ENCODE measurements at places on chromosomes 3 and 15.

- DNase-seq, result no peak
Observed at GRCh38 chr15:95503107-95503506, 827.4 kb upstream of the NR2F2 start.

DNA sequence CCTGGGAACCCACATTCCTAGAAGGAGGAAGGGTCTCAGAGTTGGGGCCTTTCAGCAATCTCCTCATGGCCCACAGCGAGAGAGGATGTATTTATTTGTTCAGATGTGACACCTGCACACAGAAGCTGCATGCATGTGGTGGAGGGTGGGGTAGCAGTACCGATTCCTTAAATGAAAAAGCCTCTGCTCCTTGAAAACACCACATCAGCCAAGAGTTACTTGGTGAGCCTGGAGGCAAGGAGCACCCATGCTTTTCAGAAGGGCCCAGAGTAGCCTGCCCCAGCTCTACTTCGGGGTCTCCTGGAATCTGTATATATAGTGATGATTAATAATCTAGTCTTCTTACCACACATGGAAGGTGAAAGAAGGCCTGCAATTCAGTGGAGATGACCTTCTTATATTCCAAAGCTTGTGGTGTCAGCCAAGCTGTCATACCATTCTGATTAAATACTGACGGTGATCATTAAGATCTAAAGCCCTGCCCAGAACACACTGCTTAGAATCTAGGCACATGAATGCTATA is 33.5 kb downstream of the SEMA6D start:
- DNase-seq, result no peak

GRCh38 chr15:64013179-64014062 is 32.9 kb downstream of the DAPK2 start:
- DNase-seq, result no peak

GRCh38 chr3:14554715-14555114 is 14.6 kb upstream of the GRIP2 start:
- no peak for DNase-seq

GRCh38 chr3:130901463-130902204 is 7.8 kb downstream of the ATP2C1 start:
- DNase-seq, result no peak

DNA sequence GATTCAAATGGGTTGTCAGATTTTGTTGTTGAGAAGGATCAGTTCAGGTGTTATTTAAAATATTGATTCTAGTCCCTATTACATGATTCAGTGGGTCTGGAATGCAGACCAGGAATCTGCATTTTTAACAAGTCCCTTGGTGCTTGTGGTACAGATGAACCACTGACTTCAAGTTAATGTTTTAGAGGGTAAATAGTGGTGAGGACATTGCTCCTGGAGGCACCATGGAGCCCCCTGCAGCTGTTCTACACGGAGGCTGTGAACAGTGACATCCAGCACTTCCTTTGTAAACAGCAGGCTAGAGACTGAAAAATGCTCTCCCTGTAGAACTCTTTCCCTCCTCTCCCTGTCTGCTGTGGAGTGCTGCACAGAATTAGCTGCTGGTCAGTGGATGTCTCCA is 4.8 kb upstream of the FSIP1 start:
- DNase-seq, result no peak

DNA sequence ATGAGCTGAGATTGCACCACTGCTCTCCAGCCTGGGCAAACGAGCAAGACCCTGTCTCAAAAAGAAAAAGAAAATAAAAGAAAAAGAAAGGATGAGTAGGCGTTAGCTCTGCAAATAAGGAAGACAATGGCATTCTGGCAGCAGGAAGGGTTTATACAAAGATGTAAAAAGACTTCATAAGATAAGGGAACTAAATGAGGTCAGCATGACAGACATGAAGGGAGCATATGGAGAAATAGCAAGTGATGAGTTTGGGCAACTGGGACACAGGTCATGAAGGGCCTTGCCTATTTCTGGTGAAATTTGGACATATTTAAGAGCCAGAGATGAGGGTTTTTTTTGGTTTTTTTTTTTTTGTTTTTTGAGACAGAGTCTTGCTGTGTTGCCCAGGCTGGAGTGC is 24.5 kb downstream of the TMEM266 start:
- no peak for DNase-seq

DNA sequence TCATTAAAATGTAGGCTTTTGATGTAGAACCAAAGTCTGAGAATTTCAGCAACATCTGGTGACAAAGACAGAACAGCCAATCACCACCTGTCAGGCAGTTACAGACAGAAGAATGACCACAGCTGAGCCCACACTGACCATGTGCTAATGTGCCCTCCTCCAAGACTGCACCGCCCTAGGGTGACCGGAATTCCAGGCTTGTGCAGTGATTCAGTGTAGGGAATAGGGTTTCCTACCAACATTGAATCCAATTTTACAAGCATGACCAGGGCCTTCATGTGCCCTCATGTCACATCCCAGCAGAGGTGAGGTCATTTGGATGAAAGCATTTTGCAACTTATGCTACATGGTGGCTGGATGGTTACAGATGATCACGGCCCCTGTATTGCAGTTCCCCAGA is 412.5 kb downstream of the SOX2 start:
- no peak for DNase-seq

GRCh38 chr3:12579456-12579855 is 22.6 kb downstream of the MKRN2 start:
- no peak for DNase-seq

- no peak for DNase-seq
Observed at GRCh38 chr15:36880224-36880912, 220.0 kb downstream of the MEIS2 start.

- no peak for DNase-seq
Observed at GRCh38 chr15:66128116-66128680, 125.4 kb downstream of the MEGF11 start.

Measured in immature natural killer cell (primary cell).